Naive thymus-derived CD8-positive, alpha-beta T cell (primary cell): ENCODE measurements at places on chromosomes 7 and 10.

- no peak for DNase-seq
Measured at GRCh38 chr10:48554656-48555055, 50.2 kb downstream of the ARHGAP22 start.

DNA sequence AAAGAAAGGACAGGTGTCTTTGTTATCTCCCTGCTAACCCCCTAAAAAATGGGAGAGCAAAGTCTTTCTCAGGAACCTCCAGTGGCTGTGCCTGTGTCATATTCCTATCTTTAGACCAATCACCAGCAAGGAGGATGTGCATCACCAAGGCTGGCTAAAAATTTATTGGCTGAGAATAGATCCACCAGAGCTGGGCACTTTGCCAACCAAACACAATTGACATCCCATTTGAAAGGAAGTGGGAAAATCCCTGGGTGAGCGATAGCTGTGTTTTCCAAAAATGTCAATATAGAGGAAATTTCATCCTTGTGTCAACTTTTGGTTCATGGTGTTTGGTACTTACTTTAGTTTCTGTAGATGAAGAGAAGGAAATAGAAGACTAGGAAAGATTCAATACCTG is 13.1 kb upstream of the GPR141 start:
- DNase-seq: no peak

GRCh38 chr7:150997075-150997511 is 6.3 kb downstream of the NOS3 start:
- no peak for DNase-seq

GRCh38 chr7:99679032-99679399 is 780 bp downstream of the CYP3A5 start:
- no peak for DNase-seq

DNA sequence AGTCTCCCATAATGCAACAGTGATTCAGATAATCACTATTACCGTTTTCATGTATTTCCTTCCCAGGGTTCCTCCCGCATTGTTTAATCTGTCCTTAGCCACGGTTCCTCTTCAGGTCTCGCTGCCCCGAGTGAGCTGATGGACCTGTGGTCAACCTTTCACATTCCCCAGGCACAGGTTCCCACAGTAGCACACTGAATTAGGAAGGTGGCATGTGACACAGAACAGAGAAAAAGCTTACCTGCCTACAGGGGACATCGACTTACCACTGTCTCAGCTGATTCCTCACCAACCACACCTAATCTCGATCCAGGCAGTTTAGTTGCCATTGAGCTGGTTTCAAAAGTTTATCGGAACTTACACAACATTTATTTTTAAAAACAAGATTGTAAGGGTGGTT is 72.2 kb downstream of the MTURN start:
- no peak for DNase-seq

GRCh38 chr10:77456414-77456813 is 181.2 kb downstream of the KCNMA1 start:
- no peak for DNase-seq

DNA sequence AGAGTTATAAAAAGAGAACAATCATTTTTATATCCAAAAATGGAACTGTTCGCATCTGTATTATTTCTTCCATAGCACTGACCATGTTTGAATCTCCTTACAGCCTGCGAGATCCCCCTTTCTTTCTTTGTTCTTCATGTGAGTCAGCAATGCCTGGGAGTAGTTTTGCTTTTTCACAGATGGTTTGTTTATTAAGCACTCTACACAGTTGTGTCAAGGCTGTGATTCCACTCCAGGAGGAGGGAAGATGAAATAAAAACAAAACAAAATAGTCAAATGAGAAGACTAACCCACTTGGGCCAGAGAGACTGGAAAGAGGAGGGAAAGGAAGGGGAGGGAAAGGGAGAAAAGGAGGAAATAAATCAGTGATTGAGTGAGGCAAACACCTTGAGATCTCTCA is 7.8 kb downstream of the LIPF start:
- DNase-seq: no peak

DNA sequence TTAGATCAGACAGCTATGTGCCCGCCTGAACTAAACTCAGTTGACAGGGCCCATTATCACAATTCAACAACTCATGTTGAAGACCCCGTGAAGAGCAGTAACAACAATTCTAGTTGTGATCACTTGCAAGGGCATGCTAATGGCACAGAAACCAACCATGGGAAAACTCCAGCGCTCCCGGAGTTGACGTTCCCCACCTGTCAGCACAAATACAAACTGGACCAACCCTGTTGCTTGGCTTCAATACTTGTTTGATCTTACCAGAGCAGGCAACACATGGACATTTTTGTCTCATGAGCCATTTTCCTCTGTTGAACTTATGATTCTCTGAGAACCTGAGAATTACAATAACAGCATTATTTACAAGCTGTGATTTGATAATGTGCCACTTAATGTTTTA is 119.0 kb upstream of the LANCL2 start:
- no peak for DNase-seq

DNA sequence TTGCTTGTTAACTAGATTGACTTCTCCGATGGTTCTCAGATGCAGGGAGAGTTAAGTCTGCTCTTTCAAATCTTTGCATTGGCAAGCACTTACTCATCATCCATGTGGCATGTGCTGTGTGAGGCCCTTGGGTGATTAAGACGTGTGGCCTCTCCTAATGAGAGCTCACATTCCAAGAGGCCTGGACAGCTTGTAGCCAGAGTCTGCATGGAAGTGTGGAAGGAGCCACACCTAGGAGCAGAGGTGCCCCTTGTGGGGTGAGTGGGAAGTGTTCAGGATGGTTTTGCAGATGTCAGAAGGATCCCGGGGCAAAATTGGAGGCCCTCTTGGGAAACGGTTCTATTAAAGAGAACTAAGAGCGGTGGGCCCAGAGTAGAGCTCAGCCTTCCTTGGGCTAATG is 225.9 kb downstream of the PAXIP1 start:
- no peak for DNase-seq

GRCh38 chr10:100723180-100723579 is 22.2 kb upstream of the PAX2 start:
- DNase-seq: no peak

DNA sequence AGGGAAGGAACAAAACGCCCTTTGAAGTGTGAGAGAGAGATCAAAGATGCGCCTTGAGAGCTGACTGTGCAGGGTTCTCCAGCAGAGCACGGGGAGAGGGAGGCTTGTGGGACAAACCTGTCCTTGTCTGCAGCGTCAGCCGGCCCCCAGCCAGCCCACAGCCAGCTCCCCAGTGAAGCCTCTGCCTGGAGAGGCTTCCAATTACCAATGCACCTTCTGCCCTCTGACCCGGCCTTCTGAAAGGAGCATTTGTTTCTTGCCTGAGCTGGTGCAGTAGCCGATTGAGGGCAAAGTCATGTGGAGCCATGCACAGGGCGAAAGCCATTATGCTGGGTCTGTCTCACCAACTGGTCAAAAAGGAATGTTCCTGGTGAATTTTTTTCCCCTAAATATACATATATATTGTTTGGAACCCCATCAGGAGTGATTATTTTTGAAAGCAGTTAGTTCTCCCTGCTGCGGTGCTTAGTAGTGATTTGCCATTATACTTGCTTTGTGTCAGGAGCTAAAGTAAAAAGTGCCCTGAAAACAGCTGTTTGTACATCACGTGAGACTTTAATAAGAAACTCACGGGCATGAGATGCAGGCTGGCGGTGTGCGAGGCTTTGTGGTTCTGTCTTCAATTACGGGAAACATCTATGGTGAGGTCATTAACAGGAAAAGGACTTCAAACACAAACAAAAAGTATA is 268.6 kb downstream of the KLF6 start:
- DNase-seq: no peak
